ENCODE measurements at places on chromosomes 4 and X.

DNA sequence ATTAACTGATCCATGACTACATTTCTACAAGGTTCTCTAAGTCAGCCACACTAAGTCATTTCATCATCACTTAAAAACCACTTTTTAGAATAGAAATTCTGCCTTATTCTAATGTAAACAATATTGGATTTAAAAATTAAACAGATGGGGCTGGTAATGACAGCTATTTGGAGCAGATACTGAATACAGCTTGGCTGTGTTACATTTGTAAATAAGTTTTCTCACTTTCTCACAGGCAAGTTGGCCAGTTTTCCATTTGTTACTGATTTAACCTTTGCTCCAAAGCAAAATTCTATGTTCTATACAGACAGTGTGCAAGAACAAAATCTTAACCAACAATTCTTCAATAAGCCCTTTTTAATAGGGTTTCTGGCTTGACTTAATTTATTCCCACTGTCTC, 370.7 kb downstream of the GRIA2 start:
- DNase-seq: no peak

DNA sequence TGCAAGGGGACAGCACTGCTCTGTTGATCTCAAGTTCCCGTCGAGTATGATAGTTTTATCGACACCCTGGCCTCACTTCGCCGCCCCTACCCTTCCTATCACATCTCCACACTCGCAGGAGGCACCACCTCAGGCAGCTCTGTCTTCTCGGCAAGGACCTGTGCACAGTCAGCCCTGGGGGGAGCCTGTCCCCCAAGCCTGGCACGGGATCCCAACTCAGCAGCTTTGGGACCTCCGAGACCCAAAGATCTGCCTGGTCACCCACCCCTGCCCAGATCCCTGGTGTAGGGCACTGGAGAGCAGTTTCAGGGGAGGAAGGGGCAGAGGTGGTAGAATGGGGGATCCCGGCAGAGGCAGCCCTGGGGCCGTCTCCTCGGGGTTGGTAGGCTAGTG, 18.0 kb upstream of the UBA1 start:
- DNase-seq: no peak

DNA sequence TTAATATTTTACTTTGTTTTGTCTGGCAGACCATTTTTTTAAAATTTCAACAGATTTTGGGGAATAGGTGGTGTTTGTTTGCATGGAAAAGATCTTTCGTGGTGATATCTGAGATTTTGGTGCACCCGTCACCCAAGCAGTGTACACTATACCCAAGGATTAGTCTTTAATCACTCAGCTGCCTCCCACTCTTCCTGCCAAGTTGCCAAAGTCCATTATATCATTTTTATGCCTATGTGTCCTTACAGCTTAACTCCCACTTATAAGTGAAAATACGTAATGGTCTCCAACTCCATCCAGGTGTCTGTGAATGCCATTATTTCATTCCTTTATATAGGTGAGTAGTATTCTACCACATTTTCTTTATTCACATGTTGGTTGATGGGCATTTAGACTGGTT, 281.7 kb upstream of the GK2 start:
- no peak for DNase-seq

DNA sequence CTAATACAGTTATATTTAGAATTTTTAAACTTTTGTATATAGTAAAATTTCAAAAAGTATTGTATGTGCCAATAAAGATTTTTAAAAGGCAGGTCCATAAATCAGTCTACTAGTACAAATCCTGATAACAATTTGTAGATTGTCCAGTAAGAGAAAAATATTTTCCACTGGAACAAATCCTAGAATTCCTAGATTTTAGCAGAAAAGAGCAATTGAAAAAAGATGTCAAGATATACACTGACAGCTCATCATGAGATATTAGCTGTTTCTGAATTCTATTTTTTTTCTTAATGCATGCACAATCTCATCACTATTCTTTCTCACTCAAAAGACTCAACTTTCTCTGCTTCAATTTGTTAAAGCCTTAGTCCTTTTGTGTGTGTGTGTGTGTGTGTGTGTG, 289.2 kb upstream of the MAD2L1 start:
- DNase-seq: no peak

- DNase-seq: no peak
Measured at GRCh38 chr4:16034010-16034748, 49.6 kb downstream of the PROM1 start.

- DNase-seq: no peak
Measured at GRCh38 chr4:139738846-139739613, 73.4 kb downstream of the MGST2 start.

GRCh38 chrX:31213941-31214340, 142.1 kb upstream of the FTHL17 start:
- peak; percentile 5 for DNase-seq

GRCh38 chrX:31228415-31228832, 156.6 kb upstream of the FTHL17 start:
- no peak for DNase-seq

GRCh38 chr4:180809439-180809838, 1433.8 kb upstream of the TENM3 start:
- DNase-seq: no peak

DNA sequence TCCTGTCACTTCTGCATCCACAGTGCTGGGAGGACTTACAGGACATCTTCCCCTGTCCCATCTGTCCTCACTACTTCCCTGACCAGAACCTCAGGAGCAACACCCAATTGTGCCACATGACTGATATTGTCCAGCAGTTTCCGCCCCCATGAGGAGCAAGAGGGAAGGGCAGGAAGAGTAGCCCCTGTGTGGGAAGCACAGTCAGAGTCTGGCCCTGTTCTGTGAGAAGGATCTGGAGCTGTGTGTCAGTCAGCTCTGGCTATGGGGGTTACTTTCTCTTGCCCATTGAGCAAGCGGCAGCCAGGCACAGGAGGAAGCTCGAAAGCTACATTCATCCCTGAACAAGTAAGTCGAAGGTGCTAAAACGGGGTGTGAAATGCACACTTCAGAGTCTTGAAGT, 14.8 kb upstream of the TRIM60 start:
- peak; percentile 25 for DNase-seq

DNA sequence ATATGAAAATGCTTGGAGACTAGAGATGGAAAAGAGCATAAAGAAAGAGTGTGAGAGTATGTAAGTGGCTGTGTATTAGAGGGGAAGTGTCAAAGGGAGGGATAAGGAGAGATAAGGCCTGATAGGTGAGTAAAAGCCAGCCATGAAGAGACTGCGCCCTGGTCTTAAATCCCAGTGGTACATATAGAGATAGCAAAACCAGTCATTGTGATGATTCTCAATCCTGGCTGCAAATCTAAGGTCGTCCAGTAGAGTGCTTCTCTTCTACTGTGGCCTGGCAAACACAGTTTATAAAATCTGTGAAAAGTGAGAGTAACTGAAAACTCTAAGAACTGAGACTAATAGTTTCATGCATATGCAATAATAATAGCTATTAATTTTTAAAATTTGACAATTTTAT, 86.9 kb downstream of the MAB21L2 start:
- DNase-seq: no peak

DNA sequence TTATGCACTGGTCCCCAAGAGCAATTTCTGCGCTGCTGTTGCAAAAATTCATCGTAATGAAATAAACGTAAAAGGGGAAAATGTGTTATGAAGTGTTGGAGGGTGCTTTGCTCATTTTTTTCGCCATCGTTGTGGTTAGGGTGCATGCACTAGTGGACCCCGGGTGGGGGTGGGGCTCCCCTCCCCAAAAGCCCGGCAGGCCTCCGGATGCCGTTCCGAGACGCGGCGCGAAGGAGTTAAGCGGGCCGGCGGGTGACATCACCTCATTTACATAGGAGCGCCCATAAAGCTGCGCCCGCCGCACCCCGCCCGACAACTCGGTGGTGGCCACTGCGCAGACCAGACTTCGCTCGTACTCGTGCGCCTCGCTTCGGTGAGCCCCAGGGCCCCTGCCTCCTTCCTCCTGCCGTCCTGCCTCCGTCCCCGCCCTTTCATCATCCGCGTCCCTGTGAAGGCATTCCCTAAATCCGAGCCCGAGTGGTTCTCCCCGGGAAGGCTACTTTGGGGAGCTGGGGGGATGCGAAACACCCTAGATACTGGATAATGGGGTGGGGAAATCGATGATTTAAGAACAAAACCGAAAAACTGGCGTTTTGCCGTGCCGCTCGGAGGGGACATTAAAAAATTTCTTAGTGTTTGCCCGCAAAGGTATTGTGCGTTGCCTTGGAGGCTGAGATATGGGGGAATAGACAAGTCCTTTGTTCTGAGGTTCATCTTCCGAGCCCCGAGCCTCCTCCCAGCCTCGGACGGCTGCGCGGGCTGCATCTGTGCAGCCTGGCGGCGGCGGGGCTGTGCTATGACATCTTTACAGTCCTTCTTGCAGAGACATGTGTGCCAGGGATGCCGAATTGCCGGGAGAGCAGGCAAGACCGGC, at the start of gene TMSB4X:
TSS of gene TMSB4X (plus strand) at position 315 of the 874 bp plus-strand sequence.
- peak; percentile 78 for DNase-seq

- DNase-seq: no peak
Measured at GRCh38 chr4:16416601-16417000, 190.3 kb upstream of the TAPT1 start.

DNA sequence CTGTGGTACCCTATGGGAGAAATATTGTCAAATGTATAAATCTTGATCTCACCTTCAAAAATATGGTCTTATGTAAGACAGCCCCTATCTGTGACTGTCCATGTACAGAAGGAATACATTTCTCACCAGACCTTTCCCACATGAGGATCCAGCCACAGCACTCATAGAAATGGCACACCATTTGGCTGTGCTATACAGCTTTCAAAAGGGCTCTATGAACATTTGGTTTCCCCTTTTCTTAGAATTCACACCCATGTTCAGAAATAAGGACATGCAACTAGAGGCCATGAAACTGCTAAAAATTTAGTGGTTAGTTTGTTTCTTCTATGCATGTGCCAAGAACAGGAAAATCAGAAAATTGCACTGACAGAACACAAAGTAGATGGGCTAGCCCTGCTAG, 62.7 kb downstream of the ANTXR2 start:
- no peak for DNase-seq

DNA sequence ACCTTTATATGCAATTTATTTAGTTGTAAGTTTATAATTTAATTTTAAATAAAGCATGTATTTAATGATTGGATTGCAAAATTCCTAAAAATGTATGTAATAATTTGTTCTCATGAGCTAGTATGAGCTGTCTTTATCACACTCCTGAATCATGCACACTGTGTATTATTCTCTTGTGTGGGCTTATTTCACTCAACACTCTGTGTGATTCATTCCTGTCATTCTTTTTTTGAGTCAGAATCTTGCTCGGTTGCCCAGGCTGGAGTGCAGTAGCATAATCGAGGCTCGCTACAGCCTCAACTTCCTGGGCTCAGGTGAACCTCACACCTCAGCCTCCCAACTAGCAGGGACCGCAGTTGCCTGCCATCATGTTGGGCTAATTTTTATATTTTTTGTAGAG, 123.1 kb upstream of the SLC34A2 start:
- no peak for DNase-seq

DNA sequence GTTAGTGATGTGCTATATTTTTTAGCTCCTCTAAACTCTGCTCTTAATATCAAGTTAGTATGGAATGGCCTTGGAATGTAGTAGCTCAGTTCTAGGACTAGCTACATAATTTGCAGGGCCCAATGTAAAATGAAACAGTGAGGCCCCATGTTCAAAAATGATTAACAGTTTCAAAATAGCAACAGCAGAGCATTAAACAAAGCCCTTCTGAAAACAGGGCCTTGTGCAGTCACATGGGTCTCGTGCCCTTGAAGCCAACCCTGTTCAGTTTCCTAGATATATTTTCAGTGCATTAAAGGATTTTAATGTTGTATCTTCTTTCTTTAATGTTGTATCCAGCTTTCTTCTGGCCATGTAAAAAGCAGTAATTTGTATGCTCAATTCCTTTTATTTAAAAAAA, 82.1 kb downstream of the TASL start:
- DNase-seq: no peak

DNA sequence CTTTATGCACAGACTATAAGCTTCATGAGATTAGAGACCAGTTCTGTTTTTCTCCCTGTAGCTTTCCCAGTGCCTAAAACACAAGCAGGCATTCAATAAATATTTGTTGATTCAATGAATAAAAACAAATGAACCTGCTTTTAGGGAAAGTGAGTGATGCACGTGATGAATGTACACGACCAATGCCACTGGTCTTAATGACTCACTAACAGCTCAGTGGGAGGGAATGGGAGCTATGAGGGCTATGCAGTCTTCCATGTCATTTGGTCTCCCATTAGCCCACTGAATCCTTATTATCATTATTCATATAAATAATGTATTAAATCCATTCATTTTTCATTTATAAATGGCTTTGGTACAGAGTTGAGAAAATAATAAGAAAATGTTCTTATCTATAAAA, 247.4 kb downstream of the FBXO8 start:
- no peak for DNase-seq

DNA sequence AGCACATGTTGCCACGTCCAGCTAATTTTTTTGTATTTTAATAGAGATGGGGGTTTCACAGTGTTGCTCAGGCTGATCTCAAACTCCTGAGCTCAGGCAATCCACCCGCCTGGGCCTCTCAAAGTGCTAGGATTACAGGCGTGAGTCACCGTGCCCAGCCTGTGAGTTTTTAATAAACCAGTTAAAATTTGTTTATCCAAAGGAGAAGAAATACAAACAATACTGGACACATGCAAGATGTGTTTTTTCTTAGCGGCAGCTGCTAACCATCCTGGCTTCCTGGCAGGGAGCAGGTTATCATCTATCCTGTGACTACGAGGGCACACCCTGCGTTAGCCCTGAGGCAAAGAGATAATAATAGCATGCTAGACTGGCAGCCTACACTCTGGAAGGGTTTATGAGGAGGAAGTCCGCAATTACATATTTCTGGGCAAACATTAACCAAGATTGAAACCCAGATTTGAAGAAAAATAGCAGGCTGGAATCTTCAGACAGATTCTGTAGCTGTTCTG, 191.4 kb downstream of the SPRY1 start:
- DNase-seq: no peak

GRCh38 chr4:123528501-123529277, 132.1 kb downstream of the SPRY1 start:
- no peak for DNase-seq

GRCh38 chr4:139770361-139770760, 104.7 kb downstream of the MGST2 start:
- no peak for DNase-seq

DNA sequence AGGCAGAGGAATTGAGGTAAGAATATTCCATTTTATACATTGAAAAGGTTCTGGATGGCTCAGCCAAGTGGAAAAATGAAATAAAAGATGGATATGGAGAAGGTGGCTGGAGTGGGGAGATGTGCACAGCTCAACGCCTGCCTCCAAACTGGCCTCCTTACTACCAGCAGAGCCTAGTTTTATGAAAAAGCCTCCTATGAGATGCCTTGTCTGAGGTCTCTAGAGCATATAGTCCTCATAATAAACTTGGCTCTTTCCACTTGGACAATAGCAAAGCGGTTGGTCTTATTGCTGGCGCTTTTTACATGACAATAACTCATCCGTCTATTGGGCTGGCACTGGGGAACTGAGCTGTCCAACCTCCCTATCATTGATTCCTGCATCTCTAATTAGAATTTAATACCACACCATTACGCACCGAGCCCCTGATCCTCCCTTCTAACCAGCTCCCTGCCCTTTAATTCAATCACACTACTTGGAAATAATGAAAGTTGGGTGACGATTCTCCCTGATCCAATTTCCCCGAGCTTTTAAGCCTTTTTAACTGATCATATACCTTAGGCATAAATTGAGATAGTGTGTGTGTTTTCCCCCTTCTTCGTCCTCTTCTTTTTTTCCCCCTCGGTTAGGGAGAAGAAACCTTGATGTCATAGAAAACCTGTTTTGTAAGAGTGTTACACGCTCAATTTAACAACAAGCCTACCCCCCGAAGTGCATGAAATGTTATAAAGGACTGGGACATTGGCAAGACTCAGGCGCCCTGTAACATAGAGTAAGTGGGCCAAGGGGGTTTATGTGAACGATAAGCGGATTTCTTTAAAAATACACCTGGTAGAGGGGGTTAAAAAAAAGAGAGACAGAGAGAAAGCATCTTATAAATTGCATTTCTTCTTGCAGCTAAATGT, at the start of gene PHOX2B:
TSS of gene PHOX2B (minus strand) at position 155 of the 905 bp plus-strand sequence. CDS start at position 40, 115 bp downstream.
- DNase-seq: no peak

Measured in endothelial cell (in vitro differentiated cells).